ENCODE measurements at places on chromosomes 16 and 17. TPM values are rescaled to one million over a fixed set of nuclear protein-coding genes. Genes with fewer than 3 reads are reported as not detected.

GRCh38 chr16:56193951-56194726, 2.9 kb downstream of the GNAO1 start:
- peaks cover 5% of the 10 kb centered on the region for H3K27me3 ChIP-seq
- no peak for DNase-seq
- H3K27ac ChIP-seq: no peak overlapping the region

The GDPD3 gene
- 1.0 TPM for total RNA-seq

The PIPOX gene
- total RNA-seq: 91.7 TPM

The BAHCC1 gene
- total RNA-seq: 17.4 TPM

The SLC6A2 gene
- total RNA-seq: not detected

- no peaks in the 10 kb centered on the region for H3K4me1 ChIP-seq
- H3K27me3 ChIP-seq: no peaks in the 10 kb centered on the region
- no peak overlapping the region for H3K27ac ChIP-seq
- H3K36me3 ChIP-seq: peaks cover 66% of the 10 kb centered on the region
- DNase-seq: no peak
- H3K4me3 ChIP-seq: no peak overlapping the region
Measured at GRCh38 chr16:53282328-53282727, 151.9 kb upstream of the RBL2 start.

DNA sequence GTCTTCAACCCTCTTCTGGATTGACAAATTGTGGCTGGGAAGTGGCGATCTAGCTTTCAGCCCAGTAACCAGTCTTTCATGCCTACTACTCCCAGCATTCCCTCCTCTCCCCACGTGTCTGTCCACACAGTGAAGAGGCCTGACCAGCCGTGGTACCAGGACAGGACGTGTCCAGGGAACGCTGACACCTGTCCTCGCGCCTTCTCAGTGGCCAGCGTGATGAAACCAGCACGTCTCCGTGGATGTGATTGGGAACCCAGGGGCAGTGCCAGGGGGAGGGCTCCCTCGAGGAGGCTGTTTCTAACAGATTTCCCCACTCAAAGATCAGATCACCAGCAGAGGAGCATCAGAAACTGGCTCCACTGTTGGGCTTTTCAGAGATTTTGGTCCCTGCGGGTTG, 69.1 kb downstream of the RPA1 start:
- H3K4me3 ChIP-seq: no peak overlapping the region
- no peaks in the 10 kb centered on the region for H3K27me3 ChIP-seq
- peaks cover 8% of the 10 kb centered on the region for H3K36me3 ChIP-seq
- no peak for DNase-seq

- no peaks in the 10 kb centered on the region for H3K4me1 ChIP-seq
- H3K36me3 ChIP-seq: peaks cover 59% of the 10 kb centered on the region
- no peak overlapping the region for H3K27ac ChIP-seq
- H3K4me3 ChIP-seq: no peak overlapping the region
- H3K27me3 ChIP-seq: no peaks in the 10 kb centered on the region
Measured at GRCh38 chr16:89312194-89312593, 94.7 kb downstream of the ZNF778 start.

- no peaks in the 10 kb centered on the region for H3K4me1 ChIP-seq
- no peak overlapping the region for H3K4me3 ChIP-seq
- no peaks in the 10 kb centered on the region for H3K36me3 ChIP-seq
- no peaks in the 10 kb centered on the region for H3K27me3 ChIP-seq
Measured at GRCh38 chr17:67779098-67779672, 46.1 kb upstream of the BPTF start.

DNA sequence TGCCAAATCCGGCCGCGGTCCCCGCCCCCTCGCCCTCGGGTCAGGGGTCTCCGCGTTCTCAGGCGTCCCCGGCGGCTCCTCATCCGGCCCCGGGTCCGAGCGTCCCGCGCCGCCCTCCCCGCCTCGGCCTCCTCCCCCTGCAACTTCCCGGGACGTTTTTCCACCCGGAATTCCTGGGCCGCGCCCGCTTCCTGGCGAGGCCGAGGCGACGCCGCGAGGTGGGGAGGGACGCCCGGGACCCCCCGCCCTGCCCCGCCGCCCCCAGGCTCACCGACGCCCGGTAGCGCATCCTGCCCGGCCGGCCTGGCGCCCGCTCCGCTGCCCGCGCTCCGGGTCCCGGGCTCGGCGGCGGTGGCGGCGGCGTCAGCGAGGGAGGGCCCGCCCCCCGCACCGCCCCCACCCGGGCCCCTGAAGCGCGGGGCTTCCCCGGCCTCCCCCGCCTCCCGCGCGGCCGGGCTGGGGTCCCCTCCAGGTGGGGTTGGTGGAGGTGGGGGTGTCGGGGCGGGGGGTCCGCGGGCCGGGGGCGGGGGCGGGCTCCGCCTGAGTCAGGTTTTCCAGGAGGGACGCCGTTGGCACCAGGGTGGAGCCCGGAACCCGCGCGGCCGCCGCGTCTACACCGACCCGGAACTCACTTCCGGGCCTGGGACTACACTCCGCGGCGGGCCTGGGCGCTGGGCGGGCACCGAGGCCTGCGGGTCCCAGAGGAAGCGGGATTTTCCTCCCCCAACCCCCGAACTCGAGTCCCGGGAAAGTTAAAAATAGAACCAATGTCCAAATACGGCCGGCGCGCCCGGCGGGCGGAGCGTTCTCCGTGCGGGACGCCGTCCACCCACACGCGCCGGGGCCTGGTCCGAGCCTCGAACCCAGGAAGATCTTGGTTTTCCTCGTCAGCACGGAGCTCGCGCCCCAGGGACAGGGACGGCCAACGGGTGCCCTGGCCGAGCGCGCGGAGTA, 6.8 kb downstream of the MYO1C start:
- peak overlapping the region; percentile 71 for H3K4me3 ChIP-seq
- H3K27me3 ChIP-seq: no peaks in the 10 kb centered on the region
- peak; percentile 28 for DNase-seq
- no peaks in the 10 kb centered on the region for H3K36me3 ChIP-seq
- H3K27ac ChIP-seq: peak overlapping the region; percentile 53

The OTOP2 gene
- not detected for total RNA-seq

GRCh38 chr16:4868026-4868425, 20.7 kb downstream of the UBN1 start:
- no peaks in the 10 kb centered on the region for H3K27me3 ChIP-seq
- peaks cover 24% of the 10 kb centered on the region for H3K36me3 ChIP-seq
- no peak overlapping the region for H3K27ac ChIP-seq
- DNase-seq: no peak

DNA sequence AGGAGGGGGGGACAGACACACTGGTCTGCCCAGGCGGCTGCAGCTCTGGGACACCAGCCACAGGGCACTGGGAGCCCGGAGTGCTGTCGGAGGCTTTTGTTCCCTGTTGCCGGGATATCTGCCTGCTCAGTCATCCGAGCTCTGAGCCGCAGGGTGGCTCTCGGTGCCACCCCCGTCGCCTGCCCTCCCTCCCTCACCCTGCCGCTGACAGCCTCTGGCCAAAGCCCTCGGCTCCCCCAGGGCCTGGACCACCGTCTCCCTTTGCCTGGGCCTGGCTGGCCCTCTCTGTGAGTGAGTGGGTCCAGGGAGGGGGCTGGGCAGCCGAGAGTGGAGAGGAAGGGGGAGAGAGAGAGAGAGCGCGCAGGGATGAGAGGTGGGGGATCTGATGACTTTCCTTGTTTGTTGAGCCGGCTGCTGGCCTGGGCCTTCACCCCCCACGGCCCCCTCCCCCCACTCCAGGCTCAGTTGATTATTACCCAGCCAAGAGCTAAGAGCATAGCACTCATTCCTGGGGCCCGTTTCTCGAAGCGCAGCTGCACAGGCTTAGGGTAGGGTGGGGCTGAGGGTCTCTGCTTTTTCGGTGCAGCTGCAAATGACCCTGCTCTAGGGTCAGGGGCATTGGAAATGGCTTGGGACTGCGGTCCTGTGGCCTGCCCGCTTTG, 2.7 kb downstream of the FOXJ1 start:
- H3K36me3 ChIP-seq: no peaks in the 10 kb centered on the region
- peak overlapping the region; percentile 30 for H3K4me3 ChIP-seq
- no peak overlapping the region for H3K27ac ChIP-seq
- peaks cover 39% of the 10 kb centered on the region for H3K4me1 ChIP-seq

The ERN1 gene
- 2.2 TPM for total RNA-seq

DNA sequence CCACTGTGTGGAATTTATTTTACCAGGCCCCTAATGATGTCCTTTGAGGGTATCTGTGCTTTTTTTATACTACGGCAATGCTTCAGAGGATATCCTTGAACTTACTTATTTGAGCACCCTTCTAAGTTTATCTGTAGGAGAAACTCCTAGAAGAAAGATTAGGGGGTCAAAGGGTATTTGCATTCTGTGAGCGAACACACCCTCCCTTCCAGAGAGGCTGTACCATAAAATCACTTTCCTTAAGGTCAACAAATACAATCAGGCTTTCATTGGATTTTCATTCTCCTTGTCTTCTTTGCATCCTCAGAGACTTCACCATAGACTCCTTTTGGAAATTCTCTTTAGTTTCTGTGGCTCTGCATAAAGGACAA, 4.7 kb upstream of the C1QTNF1 start:
- no peak for DNase-seq
- peaks cover 9% of the 10 kb centered on the region for H3K4me1 ChIP-seq
- H3K27me3 ChIP-seq: 0 out of 2 replicates have a peak, but pooled peaks cover 3% of the 10 kb centered on the region
- H3K4me3 ChIP-seq: no peak overlapping the region
- H3K36me3 ChIP-seq: no peaks in the 10 kb centered on the region
- H3K27ac ChIP-seq: no peak overlapping the region

The CAVIN1 gene
- 47.8 TPM for total RNA-seq
